Stimulated activated CD4-positive, alpha-beta T cell treated with anti-CD3 and anti-CD28 coated beads, TNF-alpha, amount 100 ng/mL, for 1 hour (primary cell): ENCODE measurements at places on chromosomes 13 and 19.

DNA sequence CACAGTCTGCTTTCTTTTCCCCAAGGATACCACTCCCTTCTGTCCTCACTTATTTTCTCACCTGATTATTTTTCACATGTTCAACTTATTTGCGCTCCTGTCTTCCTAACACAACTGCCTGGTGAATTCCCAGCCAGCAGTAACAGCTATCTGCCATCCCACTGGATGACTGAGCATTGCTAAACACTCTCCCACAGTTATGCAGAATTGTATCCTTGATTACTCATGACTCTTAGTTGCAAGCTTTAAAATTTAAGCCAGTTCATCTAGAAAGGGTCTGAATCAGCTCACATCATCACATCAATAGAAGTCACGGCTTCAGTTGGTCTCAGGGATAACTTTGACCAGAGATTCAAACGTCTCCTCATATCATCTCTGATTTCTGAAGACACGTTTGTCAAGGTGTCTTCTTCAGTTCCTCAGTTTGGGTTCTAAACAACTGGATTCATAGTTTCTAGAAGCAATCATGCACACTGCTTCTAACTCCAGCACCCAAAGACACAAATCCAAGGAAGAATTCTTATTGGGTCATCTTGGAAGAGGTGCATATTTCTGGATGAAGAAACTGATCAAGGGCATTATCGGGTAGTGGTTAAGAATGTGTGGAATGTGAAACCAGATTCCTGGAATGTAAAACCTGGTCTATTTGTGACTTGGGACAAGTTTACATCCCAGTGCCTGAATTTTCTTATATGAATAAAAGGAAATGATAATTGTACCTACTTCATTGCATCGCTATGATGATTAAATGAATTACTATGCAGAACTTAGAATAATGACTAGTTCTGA lies 13.9 kb upstream of the DACH1 start:
- no peak for DNase-seq

- no peak for DNase-seq
Observed at GRCh38 chr19:3890591-3890990, 10.1 kb downstream of the ATCAY start.

GRCh38 chr19:47283405-47284059 lies 8.8 kb downstream of the INAFM1 start:
- no peak for DNase-seq

GRCh38 chr13:20049558-20050473 lies 91.3 kb downstream of the ZMYM2 start:
- no peak for DNase-seq

DNA sequence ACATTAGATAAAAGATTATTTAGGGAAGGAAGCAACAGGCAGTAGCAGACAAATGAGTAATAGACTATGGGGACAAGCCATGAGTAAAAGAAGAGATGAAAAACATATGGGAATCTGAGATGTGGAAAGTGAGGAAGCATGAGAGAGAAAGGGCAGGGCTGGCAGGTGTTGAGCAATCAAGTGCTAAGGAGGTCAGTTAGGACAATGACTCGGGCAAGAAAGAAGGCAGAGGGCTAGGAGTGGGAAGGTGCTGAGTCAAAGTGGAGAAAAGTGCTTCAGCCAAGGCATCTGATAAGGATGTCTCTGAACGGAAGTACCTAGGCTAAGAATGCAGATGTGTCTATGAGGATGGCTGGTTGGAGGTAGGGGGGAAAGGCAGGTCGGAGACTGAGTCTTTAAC lies 291.9 kb upstream of the HTR2A start:
- no peak for DNase-seq

- no peak for DNase-seq
Observed at GRCh38 chr13:39682310-39682709, 26.8 kb downstream of the COG6 start.

DNA sequence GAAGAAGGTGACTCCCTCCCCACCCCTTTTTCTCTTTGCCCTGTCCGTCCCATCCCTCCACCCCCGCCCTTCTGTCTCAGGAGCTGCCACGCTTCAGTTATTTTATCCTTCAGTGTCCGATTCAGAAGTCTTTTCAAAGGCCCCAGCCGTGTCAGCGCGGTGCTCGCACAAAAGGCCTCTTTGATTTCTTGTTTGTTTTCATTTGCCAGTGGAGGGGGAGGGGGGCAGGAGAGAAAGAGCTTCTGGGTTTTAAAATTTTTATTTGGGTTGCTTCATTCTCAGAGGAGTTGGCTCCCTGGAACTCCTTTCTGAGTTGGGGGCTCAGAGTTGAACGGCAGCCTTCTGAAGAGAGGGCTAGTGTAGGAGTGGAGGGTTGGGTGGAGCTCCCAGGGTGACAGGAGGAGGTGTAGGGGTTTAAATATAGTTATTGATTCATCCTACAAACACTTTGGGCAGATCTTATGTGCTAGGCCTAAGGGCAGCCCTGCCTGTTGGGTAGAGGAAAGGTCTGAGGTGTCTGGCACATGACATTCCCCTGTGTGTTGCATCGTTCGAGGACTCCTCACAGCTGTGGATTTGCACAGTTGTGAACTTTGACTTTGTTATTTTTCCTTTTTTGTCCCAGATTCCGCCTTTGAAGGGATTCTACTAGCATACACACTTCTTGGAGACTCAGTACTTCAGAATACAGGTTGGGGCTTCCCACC lies 36.8 kb downstream of the NFIX start:
- no peak for DNase-seq

GRCh38 chr19:44955505-44956439 lies 592 bp downstream of the CLPTM1 start:
- DNase-seq, result no peak

- DNase-seq, result no peak
Observed at GRCh38 chr13:98972059-98972458, 5.8 kb downstream of the DOCK9 start.

DNA sequence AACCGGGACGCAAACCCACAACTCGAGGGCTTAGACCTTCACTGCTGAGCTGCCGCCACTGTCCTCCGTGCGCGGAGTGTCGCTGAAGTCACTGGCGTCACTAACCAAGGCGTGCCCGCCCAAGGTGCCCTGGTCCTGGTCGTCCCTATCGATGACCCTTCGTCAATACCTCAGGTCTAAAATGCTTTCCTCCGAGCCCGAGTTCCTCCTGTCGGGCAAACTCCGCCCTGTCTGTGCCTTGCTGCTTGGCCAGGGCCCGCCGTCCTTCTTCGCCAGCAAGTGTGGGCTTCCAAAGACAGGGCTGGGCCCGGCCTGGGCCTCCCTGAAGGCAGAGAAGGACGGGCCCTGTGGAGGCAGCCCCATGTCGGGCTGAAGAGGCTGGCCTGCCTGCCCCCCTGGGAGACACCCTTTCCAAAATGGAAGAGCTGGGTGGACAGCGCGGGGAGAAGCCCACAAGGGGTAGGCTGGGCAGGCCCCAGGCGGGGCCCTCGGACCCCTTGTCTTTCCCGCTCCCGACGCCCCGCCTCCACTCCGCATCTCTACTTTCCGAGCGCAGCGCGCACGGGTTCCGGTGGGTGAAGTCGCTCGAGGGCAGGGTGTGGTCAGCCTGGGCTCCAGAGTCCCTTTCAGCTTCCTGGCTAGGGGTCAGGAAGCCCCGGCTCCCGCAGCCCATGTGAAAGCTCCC lies 13.4 kb downstream of the RB1 start:
- DNase-seq, result no peak

- no peak for DNase-seq
Observed at GRCh38 chr19:32688311-32688710, 3.3 kb upstream of the NUDT19 start.

DNA sequence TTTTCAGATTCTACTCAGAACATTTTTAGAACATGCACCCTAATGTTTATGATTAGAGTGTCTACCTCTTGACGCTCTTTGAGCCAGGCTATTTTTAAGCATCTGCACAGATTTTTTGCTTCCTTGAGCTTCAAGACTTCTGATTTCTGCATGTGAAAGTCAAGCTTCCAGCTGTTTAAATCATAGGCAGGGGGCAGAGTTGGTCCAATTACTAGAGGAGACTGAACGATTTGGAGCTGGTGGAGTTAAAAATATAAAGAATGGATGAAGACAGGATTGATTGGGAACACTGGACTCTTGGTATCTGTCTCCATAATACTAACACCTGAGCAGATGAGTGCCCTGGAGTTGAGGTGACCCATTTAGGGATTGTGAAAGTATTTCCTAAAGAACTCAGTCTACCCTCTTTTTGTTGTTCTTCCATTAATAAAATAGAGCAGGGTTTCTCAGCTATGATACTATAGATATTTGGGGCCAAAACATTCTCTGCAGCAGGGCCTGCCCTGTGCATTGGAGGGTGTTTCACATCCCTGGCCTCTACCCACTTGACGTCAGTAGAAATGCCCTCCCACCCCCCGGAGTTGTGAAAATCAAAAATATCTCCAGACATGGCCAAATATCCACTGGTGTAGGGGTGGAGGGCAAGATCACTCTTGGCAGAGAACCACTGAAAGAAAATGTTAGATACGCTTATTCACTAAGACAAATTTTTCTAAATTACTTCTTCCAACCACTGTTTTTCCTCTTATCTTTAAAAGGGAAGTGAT lies 160.1 kb downstream of the COG6 start:
- DNase-seq, result no peak

- no peak for DNase-seq
Observed at GRCh38 chr13:29936051-29936813, 85.8 kb upstream of the UBL3 start.

DNA sequence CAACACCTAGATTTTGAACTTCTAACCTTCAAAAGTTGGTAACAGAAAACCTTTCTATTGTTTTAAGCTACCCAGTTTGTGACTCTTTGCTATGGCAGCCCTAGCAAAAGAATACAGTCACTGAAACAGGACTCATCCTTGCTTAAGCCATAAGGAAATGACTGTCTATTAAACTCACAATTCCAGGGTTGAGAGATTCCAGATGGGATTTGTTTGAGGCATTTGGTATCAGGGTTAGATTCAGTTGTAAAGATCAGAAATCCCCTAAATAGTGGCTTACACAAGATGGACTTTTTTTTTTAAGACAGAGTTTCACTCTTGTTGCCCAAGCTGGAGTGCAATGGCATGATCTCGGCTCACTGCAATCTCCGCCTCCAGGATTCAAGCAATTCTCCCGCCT lies 41.1 kb upstream of the RGCC start:
- no peak for DNase-seq

GRCh38 chr19:37954421-37954874 lies 47.4 kb downstream of the SIPA1L3 start:
- no peak for DNase-seq

- DNase-seq, result no peak
Observed at GRCh38 chr19:44807652-44808462, 1.0 kb upstream of the BCAM start.

- DNase-seq, result no peak
Observed at GRCh38 chr13:21668732-21669275, 2.1 kb upstream of the FGF9 start.

- no peak for DNase-seq
Observed at GRCh38 chr13:47801555-47801954, 199.5 kb downstream of the SUCLA2 start.

DNA sequence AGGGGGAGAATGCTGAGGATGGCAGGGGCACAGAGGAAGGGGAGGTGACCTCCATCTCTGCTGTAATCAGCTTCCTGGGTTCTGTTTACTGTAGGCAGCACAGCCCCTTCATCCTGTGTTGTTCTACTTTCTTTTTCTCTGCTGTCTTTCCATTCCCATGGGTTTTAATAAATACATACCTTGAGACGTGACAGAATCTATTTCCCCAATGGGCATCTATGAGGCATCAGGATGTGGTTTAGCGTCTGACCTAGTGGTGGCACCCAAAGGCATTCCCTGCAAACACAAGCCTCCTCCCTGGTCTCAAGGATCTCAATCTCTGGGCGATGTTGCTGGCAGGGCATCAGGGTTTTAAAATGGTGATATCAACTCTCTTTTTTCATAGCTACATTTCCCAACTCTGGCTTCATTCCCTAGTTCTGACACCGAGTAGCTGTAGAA lies 60.8 kb downstream of the ALOX5AP start:
- no peak for DNase-seq

GRCh38 chr19:48686088-48686487 lies 9.7 kb upstream of the FUT2 start:
- no peak for DNase-seq

DNA sequence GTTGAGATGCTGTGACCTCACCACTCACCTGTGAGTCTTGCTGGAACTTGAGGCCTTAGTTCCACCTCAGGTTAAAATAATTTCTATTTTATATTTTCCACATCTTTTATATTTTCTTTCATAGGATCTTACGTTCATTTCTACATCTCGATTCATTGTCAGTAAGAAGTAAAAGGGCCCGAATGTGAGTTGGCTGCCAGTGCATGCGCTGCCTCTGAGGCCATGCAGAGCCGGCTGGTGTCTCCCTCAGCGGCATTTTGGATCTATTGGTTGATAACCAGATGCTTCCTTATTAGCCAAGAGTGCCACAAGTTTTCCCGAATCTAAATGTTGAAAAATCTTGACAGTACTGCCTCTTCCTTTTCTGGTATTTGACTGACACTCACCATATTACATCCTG lies 347.3 kb downstream of the TEX29 start:
- DNase-seq, result no peak
